NCI-H526 (cell line): ENCODE measurements at places on chromosomes 6 and 20.

DNA sequence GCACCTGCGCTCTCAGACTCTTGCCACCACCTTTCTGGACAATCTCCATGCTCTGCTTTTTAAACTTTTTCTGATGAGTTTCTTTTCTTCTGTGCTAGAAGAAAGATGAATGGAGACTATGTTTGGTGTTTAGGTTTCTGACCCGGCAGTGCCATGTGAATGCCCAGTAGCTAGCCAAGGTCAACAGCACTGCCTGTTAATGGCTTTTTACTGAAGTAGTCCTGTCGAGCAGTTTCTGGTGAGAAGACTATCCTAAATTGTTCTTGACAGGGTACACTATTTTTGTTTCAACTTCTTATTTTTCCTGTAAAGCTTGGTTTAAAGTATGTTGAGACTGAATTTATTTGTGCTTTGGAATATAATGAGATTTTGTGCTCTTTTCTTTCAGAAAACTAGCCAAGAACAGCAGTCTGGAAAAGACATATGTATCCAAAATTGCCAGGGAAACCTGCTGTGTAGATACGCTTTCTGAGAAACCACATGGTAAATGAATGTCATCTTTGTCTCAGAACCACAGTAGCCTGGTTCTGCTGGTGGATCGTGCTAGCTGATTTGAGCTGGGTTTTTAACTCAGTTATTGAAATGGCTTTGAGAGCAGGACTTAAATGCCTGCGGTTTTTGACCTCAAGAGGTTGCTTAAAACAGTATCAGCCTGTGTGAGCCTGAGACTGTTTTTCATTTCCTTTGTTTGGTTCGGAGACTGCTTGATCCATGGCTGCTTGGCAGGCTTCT, 48.1 kb downstream of the KCNS1 start:
- no peak for DNase-seq

- no peak for DNase-seq
These were observed 428.6 kb downstream of the HACE1 start for GRCh38 chr6:104431096-104431495.

DNA sequence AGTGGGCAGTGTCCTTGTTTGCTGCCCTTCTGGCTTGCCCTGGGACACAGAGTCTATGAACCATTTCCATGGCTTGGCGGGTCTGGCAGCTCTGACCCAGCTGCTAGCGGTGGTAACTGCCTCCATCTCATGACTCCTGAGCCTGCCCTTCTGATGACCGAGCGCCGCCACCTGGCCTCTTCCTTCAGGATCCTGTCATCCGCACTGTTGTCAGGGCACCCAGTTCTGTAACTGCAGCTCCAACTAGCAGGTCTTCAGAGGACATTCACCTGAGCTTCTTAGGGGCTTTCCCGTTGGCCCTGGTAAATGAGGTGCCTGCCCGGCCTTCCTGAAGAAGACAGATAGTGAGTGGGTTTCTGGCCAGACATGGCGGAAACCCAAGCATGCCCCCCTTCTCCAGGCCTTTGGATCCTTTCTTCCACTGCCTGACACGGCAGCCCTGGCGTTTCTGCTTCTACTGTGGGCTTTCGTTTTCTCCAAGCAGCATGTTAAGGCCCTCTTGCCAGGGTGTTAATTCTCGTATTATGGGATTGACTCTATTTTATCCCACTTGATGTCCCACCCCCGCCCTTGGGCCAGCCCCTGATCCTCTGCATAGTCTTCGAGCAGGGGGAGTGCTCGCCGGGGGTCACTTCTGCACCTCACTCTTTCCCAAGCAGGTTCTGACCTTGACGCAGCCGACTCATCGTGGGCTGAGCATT, 24.7 kb downstream of the PACSIN1 start:
- no peak for DNase-seq

DNA sequence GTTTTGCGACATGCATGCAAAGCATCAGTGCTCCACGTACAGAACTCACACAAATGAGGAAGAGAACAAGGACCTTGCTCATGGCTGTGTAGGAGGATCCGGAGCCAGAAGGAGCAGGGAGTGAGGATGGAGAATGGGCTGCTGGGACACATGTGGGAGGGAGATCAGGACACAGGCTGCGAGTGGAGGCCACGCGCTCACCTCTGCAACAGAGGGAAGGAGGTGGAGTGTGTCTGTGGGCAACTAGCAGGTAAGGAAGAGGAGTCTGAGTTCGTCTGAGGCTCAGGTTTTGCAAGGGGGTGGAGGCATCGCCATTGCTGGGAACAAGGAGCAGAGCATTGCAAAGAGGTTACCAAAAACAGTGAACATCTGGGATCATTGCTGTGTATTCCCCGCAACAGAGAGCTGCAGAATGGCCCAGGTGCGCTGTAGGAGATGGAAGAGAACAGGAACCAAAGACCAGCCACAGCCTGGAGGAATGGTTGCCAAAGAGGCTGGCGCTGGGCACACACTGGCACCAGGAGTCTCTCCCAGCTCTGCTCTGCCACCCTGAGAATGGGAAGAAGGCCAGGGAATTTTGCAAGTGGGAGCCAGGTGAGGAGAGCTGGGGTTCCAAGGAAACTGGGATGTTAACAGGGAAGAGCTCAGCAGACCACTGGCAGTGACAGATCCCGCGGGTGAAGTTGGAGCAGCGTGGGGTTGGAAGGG, 90.0 kb upstream of the RPS6KA2 start:
- DNase-seq: no peak

DNA sequence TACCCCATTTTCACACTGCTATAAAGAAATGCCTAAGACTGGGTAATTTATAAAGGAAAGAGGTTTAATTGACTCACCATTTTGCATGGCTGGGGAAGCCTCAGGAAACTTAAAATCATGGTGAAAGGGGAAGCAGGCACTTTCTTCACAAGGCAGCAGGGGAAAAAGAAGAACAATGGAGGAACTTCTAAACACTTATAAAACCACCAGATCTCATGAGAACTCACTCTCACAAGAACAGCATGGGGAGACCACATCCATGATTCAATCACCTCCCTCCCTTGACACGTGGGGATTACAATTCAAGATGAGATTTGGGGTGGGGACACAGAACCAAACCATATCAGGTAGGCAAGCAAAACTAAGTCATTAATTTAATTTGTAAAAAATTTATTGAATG, 343.2 kb downstream of the FRK start:
- DNase-seq: no peak

GRCh38 chr6:53441761-53442160, 93.0 kb upstream of the ELOVL5 start:
- no peak for DNase-seq

GRCh38 chr6:101422251-101422650, 28.7 kb downstream of the GRIK2 start:
- DNase-seq: no peak

GRCh38 chr6:84902354-84902928, 138.0 kb upstream of the TBX18 start:
- no peak for DNase-seq

DNA sequence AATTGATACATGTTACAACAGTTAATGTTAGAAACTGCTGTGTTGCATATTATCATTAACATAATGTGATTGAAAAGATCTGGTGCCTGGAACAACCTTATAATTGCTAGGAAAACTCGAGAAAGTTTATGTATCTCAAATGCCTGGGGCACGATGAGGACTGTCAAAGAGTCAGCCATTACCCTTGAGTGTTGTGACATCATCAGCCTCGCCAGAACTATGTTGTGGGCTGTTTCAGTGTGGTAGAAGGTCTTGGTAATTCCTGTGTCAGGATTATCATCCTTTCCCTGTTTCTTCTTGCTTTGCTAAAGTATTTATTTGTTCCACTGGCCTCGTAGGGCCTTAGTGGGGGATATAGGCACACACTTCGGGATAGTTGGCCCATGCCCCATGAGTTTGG, 185.1 kb downstream of the DTNBP1 start:
- no peak for DNase-seq

DNA sequence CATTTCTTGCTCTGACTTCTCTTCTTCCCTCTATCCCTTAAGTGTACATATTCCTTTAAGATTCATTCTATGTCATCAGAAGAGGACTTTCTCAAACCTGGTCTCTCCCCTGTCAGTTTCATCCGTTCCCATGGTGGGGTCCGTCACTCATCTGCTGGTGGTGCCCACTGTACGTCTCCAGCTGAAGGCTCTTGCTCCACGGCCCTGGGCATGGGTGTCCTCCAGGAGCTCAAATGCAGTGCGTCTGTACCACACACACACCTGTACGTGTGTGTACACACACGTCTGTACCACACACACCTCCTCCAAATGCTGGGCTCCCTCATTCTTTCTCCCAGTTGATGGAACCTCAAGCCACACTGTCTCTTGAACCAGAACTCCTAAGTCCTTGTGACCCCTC, 85.6 kb downstream of the CAP2 start:
- DNase-seq: no peak

DNA sequence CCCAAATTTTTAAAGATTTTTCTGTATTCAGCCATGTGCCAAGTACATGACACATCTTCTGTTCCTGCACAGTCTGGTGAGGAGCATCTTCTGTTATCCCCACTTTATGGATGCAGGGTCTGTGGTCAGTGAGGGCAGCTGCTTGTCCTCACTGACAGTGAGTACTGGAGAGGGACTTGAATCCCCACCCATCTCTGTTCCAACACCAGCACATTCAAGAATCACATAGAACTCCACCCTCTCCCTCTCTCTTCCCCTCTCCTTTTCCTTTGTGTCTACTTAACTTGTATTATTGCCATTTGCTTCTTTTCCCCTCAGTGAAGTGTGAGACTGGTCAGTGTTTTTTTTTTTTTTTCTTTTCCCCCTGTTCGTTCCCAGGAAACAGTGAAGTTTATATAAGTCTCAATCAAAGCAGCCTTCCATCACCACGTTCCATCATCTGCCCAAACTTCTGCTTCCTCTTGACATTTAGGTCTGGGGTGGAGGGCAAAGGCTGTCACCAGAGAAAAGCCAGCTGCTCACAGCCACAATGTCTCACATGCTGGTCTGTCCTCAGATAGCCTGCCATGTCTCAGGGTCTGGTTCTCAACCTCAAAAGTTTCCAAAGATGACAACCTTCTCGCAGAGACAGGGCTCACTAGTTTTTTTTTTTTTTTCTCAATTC, 110.0 kb upstream of the SSTR4 start:
- no peak for DNase-seq

DNA sequence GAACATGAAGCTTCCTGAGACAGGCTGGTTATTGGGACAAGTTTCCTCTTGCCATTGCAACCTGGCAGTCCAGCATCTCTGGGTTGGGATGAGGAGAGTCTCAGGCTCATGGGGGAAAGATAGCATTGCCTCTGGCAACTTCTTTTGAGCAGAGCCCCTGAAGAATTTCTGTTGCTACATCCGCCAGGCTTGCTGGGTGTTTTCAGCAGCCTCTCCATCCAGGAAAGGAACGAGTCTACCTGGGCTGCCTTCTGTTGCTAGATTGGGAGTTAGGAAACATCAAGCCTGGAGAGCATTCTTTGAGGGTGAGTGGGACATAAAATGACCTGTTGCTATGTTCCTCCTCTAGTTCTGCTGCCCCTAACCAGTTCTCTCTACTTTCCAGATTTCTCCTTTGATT, 313.5 kb downstream of the RFPL4B start:
- DNase-seq: no peak
